GM12892 (cell line): ENCODE measurements at places on chromosomes 5 and 9.

- no peak for DNase-seq
These were observed 13.6 kb downstream of the NNT start for GRCh38 chr5:43616535-43616934.

GRCh38 chr9:79242489-79242888 is 329.3 kb upstream of the TLE4 start:
- DNase-seq = no peak

- DNase-seq = no peak
These were observed 176.1 kb downstream of the TRPM3 start for GRCh38 chr9:70945301-70945700.

DNA sequence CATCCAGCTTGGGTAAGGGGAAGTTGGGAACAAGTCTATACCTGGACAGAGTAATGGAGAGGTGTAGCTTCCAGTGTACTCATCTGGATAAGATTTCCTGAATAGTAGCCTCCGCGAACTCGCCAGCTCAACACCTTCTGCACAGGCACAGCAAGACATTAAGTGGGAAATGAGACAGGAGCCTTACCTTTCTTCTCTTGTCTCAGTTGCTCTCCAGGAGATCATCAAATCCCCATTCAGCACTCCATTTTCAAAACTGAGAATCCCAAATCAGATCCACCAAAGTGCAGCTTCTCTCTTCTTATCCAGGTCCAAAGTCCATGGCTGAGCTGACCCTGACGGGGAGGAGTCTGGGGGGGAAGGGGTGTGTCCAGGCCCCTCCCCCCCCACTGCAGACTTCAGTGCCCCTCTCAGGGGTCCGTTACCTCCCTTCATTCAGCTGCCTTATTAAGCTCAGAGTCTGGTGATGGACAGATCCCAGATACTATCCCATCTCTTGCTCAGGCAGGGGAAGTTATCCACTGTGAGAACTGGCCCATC is 5.9 kb upstream of the MGAT1 start:
- no peak for DNase-seq

- DNase-seq = no peak
These were observed 9.4 kb upstream of the DDX41 start for GRCh38 chr5:177526191-177526590.

- no peak for DNase-seq
These were observed 202.1 kb downstream of the RFX3 start for GRCh38 chr9:3323714-3324113.
